BE2C (cell line): ENCODE measurements at places on chromosomes 12 and 14.

DNA sequence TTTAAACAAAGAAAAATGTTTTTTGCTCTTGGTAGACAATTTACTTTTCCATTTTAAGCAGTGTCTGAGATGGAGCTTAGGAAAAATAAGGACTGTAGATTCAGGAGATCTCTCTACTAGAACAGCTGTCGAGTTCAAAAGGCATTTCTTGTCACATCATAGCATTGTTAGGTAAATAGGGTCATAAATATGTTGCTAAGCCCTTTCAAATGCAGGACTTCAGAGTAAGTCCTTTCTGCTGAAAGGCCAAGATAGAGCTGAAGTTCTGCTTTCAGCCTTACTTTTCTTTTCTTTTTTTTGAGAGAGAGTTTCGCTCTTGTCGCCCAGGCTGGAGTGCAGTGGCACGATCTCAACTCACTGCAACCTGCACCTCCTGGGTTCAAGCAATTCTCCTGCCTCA, 98.2 kb downstream of the SYNE2 start:
- DNase-seq = no peak

DNA sequence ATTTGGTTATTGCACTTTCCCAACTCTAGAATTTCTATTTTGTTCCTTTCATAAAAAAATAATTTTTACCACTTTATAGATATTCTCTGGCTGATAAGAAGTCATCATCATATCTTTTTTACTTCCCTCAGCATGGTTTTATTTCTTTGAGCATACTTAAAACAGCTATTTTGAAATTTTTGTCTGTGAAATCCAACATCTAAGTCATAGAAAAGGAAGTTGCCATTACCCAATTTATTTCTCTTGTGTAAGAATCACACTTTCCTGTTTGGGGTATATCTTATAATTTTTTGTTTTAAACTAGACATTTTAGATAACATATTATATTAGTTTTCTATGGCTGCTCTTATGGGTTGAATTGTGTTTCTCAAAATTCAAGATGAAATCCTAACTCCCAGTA, 400.2 kb upstream of the OR4E1 start:
- no peak for DNase-seq

DNA sequence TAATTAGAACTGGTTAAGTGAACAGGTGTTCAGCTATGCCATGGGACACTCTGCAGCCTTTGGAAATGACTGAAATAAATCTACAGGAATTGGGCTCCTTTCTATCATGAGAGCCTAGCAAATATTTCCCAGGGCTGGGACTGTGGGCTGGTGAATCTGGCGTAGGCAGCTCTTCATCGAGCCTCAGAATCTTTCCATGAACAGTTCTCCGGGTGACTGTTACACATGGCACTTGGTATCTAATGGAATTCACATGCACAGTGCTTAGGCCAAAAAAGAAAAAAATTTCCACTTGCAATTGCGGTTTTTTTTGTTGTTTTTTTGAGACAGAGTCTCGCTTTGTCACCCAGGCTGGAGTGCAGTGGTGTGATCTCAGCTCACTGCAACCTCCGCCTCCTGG, 32.1 kb downstream of the PRKAB1 start:
- DNase-seq = no peak

- no peak for DNase-seq
Measured at GRCh38 chr12:108341356-108341755, 2.2 kb upstream of the CMKLR1 start.

- no peak for DNase-seq
Measured at GRCh38 chr12:33476058-33476457, 36.4 kb upstream of the SYT10 start.

DNA sequence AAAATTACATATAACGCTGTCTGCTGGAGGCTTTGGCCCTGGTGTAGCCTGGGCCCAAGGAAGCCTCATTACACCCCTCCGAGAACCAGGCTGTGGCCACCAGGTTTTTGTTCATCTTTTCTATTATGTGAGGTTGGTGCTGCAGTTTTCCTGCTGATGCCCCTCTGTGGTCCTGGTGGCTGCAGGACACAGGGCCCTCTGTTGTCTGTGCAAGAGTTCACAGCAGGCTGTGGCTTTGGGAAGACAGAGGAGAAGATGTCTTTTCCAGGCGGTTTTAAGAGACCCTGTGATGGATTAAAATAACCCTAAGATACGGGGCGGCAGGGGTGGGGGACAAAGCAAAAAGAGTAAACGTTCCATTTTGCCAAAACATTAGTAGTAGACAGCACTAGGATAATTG, 121.5 kb downstream of the ADGRD1 start:
- no peak for DNase-seq

DNA sequence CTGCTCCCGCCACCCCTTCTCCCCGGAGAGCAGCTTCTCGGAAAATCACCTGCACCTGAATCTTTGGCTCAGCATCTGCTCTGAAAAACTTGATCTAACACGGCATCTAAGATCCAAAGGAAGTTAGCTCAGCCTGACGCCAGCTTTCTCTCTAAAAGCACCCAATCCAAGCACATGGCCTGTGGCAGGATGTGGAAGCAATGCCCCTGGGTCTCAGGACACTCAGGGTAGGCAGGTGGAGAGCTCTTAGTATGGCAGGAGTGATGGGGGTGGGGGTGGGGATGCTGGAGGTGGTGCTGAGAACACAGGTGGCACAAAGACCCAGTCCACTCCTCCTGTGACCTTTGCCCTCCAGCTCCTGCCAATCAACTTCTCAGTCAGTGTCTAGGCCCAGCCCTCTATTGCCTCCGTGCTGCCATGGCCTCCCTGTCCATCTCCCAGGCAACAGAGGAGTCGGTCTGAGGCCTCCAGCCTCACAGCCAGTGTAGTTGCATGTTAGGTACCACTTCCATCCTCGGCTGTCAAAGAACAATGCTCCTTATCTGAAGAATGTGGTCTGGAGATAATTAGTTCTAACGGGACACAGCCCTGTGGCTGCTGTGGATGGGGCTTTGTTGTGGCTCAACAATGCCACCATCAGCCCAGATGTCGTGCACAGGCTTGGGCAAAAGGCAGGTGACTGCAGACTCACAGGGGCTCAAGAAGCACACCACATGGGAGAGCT, 180.0 kb upstream of the C14orf180 start:
- DNase-seq = peak; percentile 72

DNA sequence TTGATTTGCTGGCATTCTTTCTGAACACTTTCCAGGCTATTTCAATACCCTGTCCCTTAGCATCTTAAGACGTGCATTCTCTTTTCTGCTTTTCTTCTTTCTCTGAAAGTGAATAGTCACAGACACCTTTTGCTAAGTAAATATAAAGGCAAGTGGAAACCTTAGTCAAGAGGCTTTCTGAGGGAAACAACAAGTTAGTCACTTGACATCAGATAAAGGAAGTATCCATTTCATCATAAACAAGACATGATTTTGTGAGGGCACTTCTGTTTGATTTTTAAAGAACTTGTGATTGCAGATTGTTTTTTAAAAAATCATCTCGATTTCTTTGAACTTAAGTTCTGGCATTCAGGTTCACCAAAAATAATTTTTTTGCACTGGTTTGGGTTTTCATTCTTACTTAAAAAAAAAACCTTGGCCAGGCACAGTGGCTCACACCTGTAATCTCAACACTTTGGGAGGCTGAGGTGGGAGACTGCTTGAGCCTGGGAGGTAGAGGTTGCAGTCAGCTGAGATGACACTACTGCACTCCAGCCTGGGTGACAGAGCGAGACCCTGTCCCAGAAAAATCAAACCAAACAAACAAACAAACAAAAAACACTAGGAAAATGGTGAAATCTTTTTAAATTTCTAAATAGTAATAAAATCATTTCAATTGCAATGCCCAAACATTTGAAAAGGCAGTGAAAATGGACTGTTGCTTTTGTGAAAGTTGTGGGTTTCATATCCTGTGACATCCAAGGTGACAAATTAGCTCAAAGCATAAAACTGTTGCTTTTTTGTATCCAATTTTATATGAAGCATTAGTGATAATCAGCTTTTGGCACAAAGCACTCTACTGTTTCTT, 8.3 kb upstream of the KLHL42 start:
- no peak for DNase-seq

- no peak for DNase-seq
Measured at GRCh38 chr12:26768611-26769603, 64.1 kb downstream of the ITPR2 start.

- DNase-seq = no peak
Measured at GRCh38 chr14:95981965-95982364, 57.2 kb upstream of the C14orf132 start.

DNA sequence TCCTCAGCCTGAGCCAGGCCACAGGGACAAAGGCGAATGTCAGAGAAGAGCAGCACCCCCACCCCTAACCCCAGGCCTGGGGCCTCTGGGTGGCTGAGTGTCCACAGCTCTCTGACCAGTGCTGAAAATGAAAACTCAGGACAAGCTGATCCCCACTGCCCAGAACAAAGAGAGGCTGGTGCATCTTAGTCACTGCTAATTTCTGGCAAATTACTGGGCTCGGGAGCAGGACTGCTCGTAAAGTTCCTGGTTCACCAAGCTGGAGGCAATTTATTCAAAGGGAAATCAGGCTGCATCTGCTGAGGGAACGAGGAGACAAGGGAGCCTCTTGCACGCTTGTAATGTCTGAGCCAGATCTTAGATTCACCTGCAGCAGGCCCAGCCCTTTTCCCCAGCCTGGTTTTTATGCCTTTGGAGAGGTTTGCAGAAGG, 43.2 kb downstream of the CALM1 start:
- no peak for DNase-seq

DNA sequence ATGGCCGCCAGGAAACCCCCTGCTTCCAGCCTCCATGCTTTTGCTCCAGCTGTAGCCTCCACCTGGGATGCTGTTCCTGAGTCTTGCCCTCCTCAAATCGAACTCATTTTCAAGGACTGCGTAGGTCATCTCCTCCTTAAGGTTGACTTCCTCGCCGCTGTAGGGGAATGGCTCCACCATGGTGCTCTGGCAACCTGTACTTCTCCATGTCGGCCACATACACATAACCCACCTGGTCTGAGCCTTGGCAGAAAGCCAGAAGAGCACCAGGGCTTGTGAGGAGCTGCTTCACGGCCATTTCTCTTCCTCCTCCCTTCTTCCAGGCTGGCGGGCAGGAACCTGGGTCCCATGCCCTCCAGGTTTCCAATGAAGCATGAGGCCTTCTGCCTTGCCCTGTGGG, 36.7 kb upstream of the BEGAIN start:
- DNase-seq = no peak
